Left lobe of liver (tissue), 2 donors: ENCODE measurements at places on chromosomes 13 and 19. TPM values are rescaled to one million over a fixed set of nuclear protein-coding genes. Genes with fewer than 3 reads are reported as not detected.

MIDN gene
- 51.7 TPM for total RNA-seq

NKPD1 gene
- total RNA-seq = not detected

KRTDAP gene
- not detected for total RNA-seq

CASP14 gene
- not detected for total RNA-seq

PTGIR gene
- total RNA-seq = 3.0 TPM

PROZ gene
- 50.2 TPM for total RNA-seq

PRTN3 gene
- total RNA-seq = 0.23 TPM

SULT2B1 gene
- total RNA-seq = not detected

ZNF835 gene
- total RNA-seq = 0.58 TPM

FFAR2 gene
- total RNA-seq = not detected

IGSF23 gene
- total RNA-seq = 7.0 TPM

KCTD4 gene
- not detected for total RNA-seq

F10 gene
- total RNA-seq = 124 TPM

POP4 gene
- total RNA-seq = 35.2 TPM

U2AF1L4 gene
- 15.1 TPM for total RNA-seq

ICAM5 gene
- 0.30 TPM for total RNA-seq

DAND5 gene
- not detected for total RNA-seq
